Hematopoietic multipotent progenitor cell treated with erythropoietin and hydrocortisone succinate and interleukin-3 and kit ligand, for 17 days (in vitro differentiated cells): ENCODE measurements at places on chromosomes 3 and 15.

GRCh38 chr3:152121270-152121636, 147.5 kb upstream of the MBNL1 start:
- no peak for DNase-seq

GRCh38 chr3:185311991-185312390, 50.9 kb upstream of the MAP3K13 start:
- DNase-seq: no peak

DNA sequence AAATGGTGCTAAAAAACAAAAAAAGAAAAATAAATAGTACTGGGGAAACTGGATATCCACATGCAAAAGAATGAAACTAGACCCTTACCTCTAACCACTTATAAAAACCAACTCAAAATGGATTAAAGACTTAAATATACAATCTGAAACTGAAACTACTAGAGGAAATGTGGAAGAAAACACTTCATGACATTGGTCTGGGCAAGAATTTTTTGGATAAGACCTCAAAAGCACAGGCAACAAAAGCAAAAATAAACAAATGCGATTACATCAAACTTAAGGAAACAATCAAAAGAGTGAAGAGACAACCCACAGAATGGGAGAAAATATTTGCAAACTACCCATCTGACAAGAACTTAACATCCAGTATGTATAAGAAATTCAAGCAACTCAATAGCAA, 6.4 kb downstream of the IFT57 start:
- DNase-seq: no peak

- DNase-seq: no peak
Measured at GRCh38 chr15:48674876-48675275, 29.4 kb upstream of the FBN1 start.

GRCh38 chr15:31339558-31339895, 12.9 kb downstream of the KLF13 start:
- DNase-seq: no peak

DNA sequence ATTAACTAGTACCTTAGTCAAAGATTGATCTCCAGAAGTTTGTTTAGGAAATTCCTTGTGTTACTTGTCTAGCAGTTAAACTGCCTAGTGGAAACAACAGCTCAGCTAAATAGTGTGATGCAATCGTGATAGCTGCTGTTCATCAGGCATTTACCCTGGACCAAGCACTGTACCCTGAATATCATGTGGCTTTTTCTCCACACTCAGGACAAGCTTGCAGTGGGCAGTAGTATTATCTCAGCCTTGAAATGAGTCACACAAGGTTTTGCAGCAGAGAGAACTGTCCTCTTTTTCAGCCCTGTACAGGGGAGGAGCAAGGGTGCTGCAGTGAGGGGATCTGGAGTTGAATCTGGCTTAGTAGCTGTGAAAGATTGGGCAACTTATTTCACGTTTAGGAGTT, 208.4 kb downstream of the TP63 start:
- no peak for DNase-seq

DNA sequence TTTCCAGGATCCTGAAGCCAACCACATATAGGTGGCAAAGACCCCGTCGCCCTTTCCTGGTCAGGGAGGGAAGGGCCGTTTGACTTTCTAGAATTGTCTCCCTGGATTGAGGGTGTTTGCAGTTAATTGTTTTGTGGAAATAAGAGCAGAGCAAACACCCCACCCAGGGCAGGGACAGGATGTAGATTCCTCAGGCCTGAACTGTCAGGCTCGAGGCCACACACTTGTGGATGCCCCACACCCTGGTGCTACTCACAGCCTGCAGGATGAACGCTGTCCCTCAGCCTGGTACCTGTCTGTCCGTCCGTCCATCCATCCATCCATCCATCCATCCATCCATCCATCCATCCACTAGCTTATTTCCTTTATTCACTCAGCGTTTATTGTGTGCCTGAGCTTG, 29.9 kb upstream of the FLNB start:
- DNase-seq: no peak

DNA sequence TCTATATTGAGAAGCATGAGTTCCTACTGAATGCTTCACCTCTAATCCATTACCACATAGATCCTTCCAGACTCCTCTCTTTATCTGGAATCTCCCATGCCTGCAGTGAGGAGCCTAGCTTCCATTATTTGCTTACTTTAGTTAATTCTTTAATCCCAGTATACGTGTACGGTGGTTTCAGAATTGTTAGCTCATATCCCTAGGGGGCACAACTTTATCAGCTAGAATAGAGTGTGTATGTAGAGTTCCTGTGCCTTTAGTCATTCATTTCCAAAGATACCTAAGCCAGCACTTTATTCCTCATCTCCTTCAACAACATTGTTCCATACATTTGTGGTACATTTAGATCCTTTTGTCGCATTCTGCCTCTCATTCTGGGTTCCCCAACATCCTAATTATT, 226.0 kb downstream of the TJP1 start:
- DNase-seq: no peak

DNA sequence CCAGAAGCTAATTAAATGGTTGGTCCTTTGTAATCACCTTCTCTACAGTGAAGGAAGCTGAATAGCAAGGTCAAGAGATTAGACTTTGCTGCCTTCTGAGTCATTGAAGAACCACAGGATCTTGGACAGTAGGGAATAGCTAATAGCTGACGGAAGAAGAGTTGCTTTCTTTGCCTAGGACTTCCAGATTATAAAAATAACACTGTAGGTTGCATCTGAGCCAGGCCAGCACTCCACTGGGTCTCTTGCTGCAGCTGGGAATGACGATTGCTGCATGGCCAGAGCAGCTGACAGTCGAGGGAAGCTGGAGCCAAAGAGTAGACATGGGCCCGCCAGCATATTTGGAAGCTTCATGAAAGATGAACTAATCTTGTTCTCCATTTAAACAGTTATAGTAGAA, 81.5 kb upstream of the KCNMB2 start:
- no peak for DNase-seq

- DNase-seq: no peak
Measured at GRCh38 chr3:21750831-21751391, at the start of gene ZNF385D. Gene ZNF385D (minus strand): TSS chr3:21751210. CDS start chr3:21750916, 294 bp downstream.

GRCh38 chr15:31206386-31207181, 105.1 kb upstream of the TRPM1 start:
- no peak for DNase-seq

DNA sequence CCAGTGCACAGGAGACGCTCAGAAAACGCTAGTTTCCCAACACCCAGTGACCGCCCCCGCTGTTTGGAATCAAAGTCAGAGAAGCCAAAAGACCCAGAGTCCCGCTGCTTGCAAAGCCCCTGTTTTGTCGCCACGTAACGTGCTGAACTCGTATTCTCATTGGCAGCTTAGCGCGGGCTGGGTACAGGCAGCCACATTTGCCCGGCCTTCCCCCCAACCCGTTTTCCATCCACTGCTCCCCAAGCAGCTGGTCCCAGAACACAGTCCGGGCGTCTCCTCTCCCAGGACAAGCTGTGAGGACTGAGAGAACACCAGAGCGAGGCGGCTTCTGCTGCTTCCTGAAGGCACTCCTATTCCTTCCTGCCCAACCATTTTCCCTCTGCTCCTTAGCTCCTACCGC, 54.8 kb downstream of the RASGRF1 start:
- no peak for DNase-seq

DNA sequence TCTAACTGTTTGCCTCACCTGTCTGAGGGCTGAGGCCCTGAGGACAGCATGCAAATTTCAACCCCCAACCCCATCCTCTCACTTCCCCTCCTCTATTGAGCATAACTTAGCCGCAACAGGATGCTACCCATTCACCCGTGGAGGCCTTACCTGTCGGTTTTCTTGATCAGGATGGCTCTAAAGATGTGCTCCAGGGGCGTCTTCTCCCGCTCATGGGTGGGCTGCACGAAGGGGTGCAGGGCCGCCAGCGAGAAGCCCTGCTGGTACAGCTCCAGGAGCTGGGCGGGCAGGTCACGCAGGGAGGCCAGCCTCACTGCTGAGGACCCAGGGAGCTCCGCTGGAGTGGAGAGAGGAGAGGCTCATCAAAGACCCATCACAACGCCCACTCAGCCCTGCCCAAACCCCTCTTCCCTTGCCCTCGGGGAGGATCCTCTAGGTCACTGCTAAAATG, 79.8 kb downstream of the RFTN1 start:
- no peak for DNase-seq

- peak; percentile 18 for DNase-seq
Measured at GRCh38 chr3:52171514-52172261, 17.5 kb upstream of the POC1A start.

DNA sequence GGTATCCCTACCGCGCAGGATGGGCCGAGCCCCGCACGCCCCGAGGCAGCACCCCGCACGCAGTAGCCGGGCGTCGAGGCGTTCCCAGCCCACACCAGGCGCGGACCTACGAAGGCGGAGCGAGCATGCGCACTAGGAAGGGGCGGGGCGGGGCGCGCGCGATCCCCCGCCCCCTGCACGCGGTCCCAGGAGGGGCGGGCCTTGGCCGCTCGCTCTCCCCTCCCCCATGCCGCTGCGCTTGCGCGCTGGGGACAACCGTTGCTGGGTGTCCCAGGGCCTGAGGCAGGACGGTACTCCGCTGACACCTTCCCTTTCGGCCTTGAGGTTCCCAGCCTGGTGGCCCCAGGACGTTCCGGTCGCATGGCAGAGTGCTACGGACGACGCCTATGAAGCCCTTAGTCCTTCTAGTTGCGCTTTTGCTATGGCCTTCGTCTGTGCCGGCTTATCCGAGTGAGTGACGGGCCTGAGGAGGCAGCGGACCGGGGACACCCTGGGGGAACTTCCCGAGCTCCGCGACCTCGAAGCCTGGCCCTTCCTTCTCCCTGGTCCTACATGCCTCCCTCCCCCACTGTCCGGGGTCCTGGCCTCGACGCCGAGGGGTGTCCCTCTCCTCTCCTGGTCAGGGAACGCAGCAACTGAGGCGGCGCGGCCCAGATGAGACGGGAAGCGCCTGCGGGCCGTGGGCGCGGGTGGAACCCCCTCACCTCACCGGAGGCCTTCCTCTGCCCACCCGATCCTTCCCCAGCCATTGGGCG, at the start of gene SPESP1:
SPESP1 (plus strand) TSS at position 258 of the 755 bp plus-strand sequence; CDS start at position 387, 129 bp downstream.
- peak; percentile 71 for DNase-seq

DNA sequence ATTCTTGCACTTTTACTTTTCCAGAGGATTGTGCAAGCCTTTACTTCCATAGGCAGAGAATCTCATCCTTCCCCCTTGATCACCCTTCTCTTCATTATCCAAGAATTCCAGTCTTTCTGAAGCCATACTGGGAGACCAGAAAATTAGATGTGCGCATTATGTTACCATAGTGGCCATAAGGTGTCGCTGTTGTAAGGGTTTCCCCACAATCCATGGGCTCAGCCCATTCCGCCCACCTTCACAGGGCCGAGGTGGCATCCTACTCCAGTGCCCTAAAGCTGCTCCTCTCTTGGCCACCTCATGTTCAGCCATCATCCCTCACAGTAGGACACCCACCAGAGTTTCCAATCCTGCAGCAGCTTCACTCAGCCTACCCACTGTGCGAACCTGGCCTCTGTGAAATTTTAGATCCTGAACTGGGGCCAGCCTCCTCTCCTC, 35.0 kb downstream of the CTSH start:
- peak; percentile 48 for DNase-seq

DNA sequence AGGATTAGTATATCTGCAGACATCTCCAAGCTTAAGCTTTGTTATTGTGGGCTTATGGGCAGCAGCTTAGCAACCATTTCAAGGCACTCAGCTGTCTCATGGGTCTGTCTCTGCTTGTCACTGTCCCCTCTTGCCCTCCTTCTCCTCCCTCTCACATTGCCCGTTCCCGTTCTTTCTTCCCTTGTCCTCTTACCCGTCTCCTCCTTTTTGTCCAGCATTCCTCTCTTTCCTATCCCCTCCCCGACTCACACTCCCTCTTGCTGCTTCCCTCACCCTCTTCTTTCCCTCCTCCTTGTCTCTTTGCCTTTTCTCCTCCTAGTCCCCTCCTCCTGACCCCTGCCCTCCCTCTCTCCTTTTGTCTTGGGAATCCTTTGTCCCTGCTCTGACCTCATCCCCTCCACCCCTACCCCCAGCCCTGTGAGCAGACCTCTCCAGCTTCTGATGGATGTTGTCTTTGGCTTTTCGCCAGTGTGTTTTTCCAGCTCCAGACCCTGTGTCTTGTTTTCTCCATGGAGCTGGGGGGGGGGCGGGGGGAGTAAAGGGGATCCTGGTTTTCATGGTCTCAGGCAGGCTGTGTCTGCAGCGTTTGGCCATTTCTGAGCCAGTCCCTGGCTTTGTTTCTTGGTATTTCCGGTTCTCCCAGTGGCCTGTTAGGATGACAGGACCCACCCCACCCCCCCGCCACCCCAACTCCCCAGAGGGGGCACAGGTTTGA, 47.9 kb upstream of the TRAK1 start:
- DNase-seq: no peak

DNA sequence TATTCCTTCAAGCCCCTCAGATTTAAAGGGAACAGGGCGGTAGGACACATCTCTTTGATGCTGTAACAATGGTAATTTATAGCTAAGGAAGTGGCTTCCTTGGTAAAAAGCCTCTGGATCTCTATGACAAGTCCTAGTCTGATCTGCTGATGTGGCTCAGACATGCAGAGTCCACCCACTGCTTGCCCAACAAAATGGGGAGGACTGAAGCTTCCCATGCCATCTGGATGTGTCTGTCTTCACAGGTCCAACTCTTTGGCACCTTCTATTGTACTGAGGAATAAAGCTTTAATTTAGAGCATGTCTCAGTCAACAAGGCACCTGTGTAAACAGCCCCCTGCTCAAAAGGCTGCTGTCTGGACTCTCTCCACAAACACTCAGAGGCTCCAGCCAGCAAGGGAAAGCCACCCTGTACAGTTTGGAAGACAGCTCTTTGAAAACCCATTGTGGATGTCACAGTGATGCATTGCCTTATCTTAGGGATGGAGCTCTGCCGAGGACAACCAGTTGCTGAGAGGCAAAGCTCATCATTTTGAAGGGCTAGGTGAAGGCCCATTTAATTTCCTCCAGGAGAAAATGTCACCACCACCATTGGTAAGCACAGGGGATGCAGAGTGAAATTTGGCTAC, 348.6 kb upstream of the GRM7 start:
- DNase-seq: no peak

GRCh38 chr15:80191897-80192595, 39.2 kb downstream of the FAH start:
- no peak for DNase-seq

DNA sequence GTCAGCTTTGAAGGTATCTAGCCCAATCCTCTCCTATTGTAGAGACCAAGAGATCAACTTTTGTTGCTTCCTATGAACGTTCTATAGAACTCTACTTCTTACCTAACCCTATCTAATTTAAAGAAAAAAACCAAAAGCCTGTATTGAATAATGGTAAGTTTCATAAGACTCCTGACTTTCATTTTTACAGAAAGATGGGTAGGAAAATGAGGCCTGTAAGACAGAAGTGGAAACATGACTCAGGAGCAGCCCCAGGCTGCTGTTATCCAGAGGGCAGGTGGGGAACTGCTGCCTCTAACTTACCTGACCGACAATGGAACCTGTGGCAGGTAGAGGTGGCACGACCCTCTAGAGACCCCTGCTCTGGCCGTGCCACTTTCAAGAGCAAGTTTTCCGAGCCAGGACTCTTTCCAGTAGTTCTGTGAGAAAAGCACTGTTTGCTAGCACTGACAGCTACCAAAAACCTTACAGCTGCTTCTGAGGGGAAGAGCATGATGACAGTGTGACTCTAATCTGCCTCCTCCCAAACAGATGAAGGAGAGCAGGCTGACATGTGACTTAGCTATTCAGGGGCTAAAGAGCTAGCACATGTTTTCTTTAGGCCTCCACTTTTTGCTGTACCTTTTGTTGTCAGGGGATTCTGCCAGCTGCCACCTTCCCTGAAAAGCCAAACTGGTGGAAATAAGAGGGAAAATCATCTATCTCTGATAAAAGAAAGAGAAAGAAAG, 17.5 kb downstream of the POPDC2 start:
- DNase-seq: no peak

- no peak for DNase-seq
Measured at GRCh38 chr3:133869586-133869985, 26.1 kb downstream of the RAB6B start.
